Left renal pelvis (tissue), 4 donors: ENCODE measurements at places on chromosomes 2 and 18.
A peak's percentile ranks its signal among the peaks of the same experiment; 100 is the strongest.

DNA sequence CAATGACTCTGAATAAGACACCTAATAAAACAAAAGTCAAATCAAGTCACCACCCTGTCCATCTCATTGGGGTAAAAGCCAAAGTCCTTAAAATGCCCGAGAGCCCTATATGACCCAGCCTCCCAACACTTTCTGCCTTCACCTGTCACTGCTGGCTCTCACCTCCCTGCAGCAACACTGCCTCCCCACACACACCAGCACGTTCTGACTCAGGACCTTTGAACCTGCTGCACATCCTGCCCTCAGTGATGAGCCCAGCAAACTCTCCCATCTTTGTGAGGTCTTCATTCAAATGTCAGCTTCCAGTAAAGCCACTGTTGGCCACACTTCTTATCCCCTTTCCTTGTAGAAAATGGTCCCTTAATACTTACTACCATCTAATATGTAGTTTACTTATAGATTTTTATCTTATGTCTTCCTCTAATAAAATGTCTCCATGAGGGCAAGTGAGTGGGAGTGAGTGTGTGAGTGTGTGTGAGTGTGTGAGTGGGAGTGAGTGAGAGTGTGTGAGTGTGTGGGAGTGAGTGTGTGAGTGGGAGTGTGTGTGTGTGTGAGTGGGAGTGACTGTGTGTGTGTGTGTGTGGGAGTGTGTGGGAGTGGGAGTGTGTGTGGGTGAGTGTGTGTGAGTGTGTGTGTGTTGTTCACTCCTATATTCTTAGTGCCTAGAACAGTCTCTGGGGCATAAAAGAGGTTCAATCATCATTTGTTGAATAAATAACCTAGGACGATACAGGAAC lies 504.7 kb downstream of the EIPR1 start:
- no peak for DNase-seq

- no peak for DNase-seq
These were observed 62.5 kb downstream of the GORASP2 start for GRCh38 chr2:170991398-170992182.

- no peak for DNase-seq
These were observed 42.7 kb downstream of the SMAD4 start for GRCh38 chr18:51072586-51073313.

DNA sequence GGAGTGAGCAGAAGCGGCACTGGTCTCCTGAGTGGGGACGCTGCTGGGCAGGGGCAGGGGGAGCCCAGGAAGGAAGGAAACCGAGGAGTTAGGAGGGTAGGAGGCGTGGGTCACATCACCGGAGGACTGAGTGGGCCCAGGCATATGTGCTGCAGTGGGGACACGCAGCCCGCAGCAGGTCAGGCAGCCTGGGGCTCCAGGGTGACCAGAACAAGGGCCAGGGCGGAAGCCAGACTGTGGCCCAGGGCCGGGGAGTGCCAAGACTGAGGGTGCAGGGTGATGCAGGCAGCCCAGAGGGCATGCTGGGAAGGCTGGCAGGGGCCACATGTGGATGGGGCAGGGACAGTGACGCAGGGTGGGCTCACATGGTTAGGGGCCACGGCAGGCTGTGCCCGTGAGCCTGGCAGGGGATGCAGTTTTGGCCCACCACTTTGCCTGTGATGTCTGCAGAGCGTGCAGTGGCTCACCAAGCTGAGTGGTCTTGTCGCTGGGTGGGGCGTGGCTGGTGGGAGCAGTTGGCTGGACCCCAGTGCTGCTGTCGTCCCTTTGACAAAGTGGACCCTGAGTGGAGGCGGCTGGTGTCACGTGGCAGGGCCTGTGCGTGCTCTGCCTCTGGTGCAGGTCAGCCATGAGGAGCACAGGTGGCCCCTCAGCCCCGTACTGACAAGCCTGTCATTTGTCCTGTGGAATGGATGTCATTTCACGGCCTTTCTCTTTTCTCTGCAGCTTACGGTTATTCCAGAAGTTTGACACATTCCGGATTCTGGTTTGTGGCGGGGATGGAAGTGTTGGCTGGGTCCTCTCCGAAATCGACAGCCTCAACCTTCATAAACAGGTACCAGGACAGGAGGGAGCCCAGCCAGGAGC lies 87.1 kb downstream of the DGKD start:
- DNase-seq: no peak

DNA sequence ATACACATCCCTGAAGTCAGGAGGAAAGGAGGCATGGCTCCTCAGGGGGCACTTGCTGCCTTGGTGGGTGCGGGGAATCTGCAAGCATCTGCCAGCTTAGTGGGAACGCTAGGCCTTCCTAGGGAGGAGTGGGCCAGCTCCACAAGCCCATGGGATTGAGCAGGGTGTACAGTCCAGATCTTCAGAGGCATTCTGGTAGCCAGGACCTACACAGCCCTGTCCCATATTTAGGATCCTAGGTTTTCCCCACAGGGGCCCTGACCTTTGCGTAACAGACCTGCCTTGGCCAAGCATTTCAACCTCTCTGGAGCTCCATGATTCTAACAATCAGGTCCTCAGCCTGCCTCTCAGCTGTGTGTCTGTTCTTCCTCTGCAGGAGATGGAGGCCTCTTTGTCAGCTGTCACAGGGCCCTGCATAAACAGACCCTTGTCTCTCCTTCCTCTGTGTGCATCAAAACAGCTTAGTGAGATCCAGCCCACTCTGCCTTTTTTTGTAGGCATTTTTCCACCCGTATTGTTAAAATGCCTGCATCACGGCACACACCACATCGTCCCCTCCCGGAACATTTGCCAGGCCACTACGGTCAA lies 140.2 kb upstream of the NDUFV2 start:
- DNase-seq: no peak

DNA sequence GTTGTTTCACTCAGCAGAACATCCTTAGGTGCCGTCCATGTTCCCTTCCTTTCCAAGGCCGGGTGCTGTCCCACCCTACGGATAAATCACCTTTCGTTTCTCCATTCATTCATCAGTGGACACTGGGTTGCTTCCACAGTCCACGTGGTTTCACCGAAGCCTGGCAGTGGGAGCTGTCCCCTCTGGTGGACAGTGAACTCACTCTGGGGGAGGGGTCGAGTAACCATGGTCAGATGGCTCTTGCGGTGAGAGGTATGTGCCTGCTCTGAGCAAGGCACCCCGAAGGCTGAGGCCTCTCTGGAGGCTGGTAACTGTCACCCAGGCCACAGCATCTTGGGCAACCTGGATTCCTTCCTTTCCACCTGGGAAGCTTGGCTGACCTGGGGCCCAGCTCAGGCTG lies 61.5 kb upstream of the TWIST2 start:
- DNase-seq: no peak

DNA sequence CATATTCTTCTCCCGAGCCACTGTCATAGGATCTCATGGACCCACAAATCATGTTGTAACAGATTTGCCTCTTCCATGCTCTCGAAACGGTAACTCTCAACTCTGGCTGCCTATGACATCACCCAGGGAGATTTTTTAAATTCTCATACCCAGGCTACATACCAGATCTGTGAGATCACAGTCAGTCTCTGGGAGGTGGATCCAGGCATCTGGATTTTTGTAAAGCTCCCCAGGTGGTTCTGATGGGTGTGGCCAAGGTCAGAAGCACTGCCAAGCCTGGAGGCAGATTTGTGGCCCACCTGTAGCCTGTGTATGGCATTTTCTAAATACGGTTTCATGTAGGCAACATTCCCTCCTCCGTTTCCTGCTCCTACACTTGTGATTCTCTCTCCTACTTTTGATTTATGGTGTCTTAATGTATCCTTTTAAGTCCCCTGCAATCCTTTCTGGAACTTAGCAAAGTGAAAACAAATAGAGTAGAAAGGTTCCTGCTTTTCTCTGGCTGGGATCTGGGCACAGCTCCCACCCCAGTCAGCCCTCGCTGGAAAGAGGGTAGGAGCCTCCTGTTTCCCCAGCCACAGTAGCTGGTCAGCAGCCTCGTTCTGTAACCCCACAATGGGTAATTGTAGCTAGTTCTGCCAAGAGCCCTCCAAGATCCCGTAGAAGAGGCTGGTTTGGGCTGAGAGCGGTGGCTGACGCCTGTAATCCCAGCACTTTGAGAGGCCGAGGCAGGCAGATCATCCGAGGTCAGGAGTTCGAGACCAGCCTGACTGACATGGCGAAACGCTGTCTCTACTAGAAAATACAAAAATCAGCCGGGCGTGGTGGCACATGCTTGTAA lies 96.2 kb downstream of the KLHL29 start:
- DNase-seq: peak; percentile 46

GRCh38 chr18:22624176-22624575 lies 206.5 kb upstream of the CTAGE1 start:
- DNase-seq: no peak

DNA sequence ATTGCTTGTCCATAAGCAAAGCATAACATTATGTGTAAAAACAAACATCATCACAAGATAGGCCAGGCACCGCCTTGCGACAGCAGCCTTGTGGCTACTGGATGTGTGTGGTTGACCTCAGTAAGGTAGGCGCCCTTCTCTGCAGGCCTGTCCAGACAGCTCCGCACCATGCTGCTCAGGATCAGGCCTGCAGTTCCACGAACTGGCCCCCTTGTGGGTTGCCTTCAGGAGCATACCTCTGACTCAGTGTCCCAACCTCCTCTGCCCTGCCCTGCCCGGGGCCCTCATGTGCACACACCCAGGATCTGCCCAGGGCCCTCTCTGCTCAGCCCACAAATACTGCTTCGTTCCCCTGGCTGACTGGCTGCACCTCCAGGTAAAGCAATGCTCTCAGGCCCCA lies 16.1 kb upstream of the ZNF236 start:
- no peak for DNase-seq

GRCh38 chr2:171281110-171281509 lies 120.4 kb upstream of the TLK1 start:
- DNase-seq: no peak

DNA sequence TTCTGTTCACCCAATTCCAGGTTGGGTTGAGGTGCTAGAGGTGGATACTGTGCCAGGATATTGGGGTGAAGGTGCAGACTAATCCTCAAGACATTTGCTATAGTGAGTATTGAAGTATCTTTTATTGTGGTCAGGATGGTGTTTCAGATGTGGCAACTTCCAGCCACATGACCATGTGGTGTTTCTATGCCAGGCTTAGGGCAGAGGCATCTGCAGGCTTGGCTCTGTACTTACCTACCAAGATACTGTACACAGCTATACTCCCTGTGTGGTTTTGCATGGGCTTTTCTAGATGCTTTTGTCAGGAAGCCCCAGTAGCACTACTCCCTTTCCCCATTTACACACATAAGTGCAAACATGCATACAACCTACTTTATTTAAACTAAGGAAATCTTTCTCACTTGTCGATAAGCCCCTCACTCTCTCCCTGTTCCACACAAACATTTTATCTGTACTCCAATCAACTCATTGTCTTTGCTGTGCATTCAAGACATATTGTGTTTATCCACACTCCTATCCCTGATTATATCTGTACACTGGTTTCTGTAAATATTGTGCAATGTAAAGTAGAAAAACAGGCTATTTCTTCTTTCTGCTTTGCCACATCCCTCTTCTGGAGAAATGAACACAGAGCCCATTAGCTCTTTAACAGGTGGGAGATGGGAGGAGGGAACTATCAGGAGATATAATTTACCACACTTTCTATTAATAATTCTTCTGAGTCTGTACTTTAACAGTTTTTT lies 12.3 kb downstream of the ARL6IP6 start:
- no peak for DNase-seq

DNA sequence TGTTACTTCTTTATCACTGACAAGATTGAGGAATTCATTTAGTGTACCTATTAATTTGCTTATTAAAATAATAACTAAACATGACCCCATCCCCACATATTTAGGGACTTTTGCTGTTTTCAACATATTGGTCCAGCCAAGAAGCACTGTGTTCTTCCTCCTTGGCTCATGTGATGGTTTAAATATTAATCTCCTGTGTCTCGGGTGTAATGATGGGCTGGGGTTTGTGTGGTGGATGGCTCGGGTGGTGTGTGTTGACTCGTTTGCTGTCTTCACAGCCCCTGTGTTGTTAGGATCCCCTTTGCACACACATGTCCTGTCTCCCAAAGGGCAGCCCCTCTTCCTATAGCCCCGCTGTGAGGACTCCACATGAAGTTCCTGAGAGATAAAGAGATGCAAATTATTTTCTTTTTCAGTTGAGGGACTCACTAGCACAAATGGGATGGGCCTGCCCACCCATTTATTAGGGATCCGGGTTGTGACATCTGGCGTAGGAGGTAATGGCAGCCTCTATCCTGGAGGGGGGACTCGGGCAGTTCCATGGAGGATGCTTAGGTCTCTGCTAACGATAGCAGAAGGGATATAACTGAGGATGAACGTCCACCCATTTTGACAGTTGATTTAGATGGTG lies 53.4 kb downstream of the FHOD3 start:
- DNase-seq: no peak

- DNase-seq: no peak
These were observed 163.0 kb upstream of the PXDN start for GRCh38 chr2:1907291-1907690.

DNA sequence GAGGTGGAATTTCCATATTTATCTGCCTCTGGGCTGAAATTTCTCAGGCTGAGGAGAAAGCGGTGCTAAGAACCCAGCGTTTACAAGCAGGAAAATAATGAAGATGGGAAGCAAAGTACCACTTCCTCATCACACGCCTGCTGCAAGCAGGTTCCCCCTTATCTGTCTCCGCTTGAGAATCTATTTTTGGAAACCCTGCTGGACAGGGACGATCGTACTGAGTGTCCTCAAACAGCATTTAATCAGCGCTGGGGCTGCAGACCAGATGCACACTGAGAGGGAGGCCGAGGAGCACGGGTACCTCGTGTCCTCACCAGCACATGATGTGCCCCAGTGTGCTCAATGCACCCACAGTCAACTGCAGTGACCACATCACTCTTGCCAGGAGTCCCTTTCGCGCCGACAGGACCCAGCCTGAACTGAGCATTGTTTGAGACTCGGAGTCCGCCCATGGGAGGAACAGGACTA lies 160.4 kb downstream of the HDAC4 start:
- no peak for DNase-seq

GRCh38 chr2:28002181-28002580 lies 111.7 kb downstream of the BABAM2 start:
- DNase-seq: no peak

DNA sequence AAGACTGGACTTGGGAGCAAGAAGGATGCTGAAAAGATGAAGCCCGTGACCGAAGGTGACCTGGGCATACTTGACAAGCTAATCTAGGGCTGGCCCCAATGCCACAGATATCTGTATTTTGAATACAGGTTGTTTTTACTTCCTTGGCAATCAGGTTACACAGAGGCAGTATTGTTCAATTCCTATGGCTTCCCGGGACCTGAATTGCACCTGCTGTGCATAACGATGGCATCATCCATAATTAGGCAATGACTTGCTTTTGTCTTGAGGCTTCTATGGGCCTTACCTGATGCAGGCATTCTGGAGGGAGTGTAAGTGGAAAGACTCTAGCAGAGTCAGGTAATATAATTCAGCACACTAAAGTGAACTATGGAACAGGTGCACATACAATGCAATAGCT lies 60.6 kb upstream of the CUL3 start:
- DNase-seq: no peak

GRCh38 chr2:1796232-1796930 lies 52.1 kb upstream of the PXDN start:
- DNase-seq: no peak

GRCh38 chr18:518081-518480 lies 17.6 kb upstream of the COLEC12 start:
- DNase-seq: no peak

- no peak for DNase-seq
These were observed 4.6 kb upstream of the ADD2 start for GRCh38 chr2:70772486-70773155.
